Naive B cell (primary cell): ENCODE measurements at places on chromosomes 2 and 18. TPM values are rescaled to one million over a fixed set of nuclear protein-coding genes. Genes with fewer than 3 reads are reported as not detected.

Gene GKN2
- not detected for polyA plus RNA-seq

DNA sequence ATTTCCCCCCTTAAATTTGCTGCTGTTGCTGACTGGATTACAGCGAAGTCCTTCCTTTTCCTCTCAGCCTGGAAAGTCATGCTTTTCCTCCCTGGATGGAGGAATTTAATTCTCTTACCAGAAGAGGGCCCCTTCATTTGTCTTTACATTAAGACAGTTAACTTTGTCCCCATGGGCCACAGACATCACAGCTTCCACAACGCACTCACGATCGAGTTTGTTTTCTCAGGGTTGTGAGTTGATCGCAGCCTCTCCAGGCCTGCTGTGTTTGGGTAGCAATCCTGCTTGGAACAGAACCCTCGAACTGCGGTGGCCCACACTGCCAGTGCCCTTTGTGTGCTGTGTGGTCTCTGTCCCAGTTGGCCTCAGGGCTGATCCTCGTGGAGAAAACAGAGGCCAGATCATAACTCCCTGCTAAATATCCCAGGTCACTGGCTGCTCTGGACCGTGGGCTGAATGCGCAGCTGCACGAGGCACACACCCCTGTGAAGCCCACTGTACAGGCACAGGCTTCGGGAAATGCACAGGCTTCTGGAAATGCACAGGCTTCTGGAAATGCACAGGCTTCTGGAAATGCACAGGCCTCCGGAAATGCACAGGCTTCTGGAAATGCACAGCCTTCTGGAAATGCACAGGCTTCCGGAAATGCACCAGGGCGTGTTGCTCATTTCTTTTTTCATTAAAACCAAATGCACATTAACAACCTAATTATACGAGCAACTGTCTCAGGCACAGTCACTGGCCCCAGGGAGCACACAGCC lies 2.2 kb upstream of the PDIA6 start:
- no peak for DNase-seq

DNA sequence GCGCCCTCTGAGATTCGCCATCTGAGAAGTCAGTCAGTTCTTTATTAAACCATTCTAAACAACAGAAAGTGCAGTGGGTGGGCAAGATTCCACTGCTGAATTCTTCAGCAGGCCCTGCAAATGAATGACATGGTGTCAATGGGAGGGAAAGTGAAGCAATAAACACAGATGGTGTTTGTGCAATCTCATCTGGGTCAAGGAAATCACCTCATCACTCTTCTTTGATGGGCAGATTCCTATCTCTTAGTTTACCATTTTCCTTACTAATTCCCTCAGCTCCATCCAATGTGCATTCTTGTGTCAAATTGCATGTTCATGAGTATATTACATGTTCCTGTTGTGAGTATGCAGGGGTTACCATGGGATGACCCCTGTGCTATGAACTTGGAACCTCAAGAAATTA lies 100.7 kb upstream of the CYP1B1 start:
- DNase-seq: no peak

GRCh38 chr18:58315041-58315440 lies 271.0 kb downstream of the NEDD4L start:
- no peak for DNase-seq

Gene KCNG3
- polyA plus RNA-seq: not detected

Gene ABCG8
- polyA plus RNA-seq: not detected
